NCI-H2081 (cell line): ENCODE measurements at places on chromosomes 7 and 10.

DNA sequence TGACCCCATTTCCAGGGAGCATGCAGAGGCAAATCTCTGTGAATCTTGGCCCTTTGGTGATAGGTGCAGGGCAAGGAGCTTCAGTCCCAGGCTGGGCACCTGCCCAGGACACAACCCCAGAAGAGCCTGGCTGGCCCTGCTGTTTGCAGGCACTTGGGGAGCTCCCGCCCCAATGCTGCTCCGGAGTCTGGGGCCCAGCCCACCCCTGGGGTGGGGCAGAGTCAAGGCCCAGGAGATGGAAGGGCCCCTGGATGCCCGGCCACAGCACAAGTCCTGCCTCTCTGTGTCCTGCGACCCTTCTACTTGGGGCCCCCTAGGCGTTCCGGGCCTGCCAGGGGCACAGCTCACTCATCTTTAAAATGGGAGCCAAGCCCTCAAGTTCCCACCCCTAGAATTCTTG, 24.7 kb downstream of the PDGFA start:
- DNase-seq, result no peak

DNA sequence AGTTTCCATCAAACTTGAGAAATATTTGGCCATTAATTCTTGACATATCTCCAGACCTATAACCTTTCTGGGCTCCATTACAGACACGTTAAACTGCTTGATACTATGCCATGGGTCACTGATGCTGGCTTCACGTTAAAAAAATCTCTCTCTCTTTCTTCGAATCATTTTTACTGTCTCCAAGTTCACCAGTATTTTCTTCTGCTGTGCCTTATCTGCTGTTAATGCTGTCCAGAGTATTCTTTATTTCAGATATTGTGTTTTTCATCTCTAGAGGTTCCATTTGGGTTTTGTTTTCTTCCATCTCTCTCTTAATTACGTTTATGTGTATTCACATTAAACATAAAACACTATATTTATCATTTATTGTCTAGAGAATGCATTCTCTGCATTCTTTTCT, 12.8 kb upstream of the PRPF18 start:
- no peak for DNase-seq

DNA sequence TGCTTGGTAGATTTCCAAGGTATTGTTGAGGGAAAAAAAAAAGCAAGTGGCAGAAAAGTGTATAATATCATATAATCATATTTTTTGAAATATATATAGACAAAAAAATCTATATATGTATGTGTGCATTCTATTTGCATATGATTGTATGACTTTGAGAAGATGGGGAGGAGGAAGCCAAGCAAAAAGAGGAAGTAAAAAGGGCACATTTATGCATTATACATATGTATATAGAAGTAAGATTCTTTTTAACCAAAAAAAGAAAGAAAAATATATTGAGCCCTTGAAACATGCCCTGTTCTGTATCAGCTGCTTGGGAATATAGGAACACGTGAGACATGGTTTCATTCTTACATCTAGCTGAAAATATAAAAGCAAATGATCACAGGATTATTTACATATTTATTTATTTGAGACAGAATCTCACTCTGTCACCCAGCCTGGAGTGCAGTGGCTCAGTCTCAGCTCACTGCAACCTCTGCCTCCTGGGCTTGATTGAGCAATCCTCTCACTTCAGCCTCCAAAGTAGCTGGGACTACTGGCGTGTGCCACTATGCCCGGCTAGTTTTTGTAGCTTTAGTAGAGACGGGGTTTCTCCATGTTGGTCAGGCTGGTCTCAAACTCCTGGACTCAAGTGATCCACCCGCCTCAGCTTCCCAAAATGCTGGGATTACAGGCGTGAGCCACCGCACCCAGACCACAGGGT, 18.0 kb upstream of the SLF2 start:
- no peak for DNase-seq

DNA sequence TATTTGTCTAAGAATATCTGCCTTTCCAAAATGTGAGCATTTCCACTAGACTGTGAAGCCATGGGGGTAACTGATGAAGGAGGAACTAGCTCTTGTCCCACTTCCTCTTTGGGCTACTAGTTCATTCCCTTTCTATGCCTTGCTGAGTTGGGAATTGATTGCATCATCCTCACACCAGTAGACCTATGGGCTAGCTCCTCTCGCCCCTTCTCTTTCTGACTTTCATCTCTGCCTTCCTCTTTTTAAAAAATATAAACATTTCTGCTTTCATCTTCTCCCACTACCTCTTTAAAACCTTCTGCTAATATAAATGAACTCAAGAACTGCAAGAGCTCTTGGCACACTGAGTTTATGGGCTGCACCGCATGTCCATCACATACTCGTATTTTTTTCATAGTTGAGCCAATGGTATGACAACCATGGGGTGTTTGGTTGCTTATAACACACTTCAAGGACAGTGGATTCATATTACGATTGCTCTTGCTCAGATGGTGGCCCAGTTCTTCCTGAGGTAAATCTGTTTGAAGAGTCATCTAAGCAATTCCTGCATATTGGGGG, 182.0 kb downstream of the REEP3 start:
- peak; percentile 3 for DNase-seq
